ENCODE measurements at places on chromosomes 4 and X.

DNA sequence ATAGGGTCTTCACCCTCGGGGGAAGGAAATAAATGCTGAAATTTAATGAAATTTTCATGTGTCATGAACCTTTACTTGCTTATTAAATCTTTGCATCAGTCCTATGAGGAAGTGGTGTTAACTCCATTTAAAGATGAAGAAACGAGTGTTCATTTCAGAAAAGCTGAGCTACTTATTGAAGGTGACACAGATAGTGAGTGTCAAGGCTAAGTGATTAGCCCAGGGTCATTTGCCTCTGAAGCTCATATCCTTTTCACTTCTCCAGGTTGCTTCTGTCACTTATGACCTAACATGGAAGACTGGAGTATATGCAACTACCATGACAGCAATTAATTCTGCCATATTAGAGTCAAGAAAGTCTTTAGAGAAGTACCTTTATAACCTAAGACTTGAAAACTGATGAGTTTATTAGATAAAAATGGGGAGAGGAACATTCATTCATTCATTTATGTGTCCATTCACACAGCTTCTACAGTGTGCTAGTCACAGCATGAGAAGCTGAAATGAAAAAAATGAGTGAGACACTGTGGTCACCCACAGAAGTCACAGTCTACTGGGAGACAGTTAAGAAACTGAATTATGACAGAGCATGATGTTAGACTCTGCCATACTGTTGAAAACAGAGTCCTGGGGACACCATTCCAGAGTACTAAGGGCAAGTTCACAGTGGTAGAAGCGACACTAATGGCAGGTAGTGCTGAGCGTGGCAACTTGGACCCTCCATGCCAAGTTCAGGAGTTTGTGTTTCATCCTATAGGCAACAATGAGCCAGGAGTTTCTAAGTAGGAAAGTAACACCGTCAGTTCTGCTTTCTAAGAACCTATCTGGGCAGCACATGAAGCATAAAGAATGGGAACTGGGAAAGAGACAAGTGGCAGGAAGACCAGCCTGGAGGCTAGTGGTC, 21.3 kb downstream of the ALPK1 start:
- DNase-seq = no peak

GRCh38 chr4:109953556-109953955, 40.9 kb downstream of the EGF start:
- DNase-seq = no peak

DNA sequence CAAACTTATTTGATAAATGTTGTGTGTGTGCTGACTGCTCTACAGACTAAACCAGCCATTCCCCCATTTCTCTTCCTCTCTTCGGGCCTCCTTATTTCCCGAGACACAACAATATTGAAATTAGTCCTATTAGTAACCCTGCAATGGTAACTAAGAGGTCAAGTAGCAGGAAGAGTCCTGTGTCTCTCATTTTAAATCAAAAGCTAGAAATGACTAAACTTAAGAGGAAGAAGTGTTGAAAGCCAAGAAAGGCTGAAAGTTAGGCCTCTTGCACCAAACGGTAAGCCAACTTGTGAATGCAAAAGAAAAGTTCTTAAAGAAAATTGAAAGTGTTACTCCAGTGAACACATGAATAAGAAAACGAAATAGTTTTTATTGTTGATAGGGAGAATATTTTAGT, 357.8 kb upstream of the SLC7A11 start:
- DNase-seq = no peak

- no peak for DNase-seq
Measured at GRCh38 chrX:96147681-96148080, 537.0 kb upstream of the DIAPH2 start.

DNA sequence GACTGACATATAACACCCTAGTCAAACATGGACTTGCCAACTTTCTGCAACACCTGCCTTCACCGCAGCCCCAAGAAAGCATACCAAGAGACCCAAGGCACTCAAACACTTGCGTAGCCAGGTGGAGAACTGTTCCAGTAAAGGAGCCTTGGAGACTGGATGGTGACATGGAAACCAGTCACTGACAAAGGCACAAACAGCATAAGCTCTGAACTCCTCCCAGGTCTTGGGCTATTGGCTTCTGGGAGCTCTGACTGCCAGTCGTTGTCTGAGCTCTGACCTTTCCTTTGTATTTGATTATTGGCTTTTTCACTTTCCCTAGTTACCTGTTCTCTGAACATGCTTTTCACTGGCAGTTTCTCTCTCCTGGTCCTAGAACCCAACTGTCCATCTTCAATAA, 38.3 kb downstream of the ARAP2 start:
- DNase-seq = no peak
